Uterus (tissue), 4 donors: ENCODE measurements at places on chromosomes 2 and 18.

DNA sequence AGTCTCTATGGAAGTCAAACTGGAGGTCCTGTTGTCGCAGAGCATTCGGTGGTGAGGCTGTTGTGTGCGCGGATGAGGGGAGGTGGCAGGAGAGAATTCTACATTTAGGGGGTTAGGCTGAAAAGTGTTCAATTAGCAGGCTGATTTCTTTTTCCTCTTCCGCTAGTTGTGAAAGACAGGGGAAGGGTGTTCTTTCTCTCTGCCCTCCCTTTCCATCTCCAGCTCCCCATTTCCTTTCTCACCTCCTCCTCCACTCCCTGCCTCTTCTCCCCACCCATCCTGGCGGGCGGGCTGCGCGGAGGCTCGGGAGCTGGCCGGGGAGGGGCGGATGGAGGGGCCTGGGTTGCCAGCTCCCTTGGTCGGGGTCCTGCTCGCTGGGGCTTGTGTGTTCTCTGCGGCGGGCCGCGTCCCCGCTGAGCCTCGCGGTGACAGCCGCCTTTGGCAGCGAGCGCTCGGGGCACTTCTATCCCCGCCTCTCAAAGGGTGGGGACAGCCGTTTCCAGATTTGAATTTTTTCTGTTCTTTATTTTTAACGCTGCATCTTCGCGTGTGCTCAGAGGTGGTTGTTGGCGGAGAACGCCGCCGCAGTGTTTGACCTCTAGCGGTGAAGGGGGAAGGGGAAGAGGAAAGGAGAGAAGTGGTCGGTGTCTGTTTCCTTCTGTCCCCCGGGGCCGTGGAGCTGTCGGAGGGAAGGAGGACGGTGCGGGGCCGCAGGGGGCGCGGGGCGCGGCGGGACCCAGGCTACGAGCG is 3.6 kb downstream of the SOX11 start:
- no peak for DNase-seq

DNA sequence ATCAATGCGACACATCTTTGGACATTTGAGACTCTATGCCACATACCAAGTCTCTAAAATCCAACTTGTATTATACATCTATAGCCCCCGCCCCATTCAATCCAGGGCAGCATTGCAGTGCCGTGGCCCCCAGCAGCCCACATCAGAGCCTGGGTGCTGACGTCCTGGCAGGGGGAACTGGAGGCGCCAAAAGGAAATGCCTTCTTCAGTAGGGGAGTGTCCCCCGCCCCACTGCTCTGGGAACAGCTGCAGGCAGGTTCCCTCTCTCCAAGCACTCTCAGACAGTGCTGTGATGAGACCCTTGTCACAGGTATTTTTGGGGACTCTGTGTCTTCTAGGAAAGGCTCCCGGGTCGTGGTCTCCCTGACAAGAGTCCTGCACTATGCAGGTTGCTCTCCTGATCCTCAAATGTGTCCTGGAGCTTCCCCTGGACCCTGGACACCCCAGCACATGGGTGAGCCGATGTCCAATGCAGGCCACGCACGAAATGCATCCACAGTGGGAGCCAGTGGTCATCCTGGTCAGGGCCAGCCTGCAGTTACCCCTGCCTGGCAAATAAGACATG is 188.7 kb downstream of the RTP5 start:
- no peak for DNase-seq

DNA sequence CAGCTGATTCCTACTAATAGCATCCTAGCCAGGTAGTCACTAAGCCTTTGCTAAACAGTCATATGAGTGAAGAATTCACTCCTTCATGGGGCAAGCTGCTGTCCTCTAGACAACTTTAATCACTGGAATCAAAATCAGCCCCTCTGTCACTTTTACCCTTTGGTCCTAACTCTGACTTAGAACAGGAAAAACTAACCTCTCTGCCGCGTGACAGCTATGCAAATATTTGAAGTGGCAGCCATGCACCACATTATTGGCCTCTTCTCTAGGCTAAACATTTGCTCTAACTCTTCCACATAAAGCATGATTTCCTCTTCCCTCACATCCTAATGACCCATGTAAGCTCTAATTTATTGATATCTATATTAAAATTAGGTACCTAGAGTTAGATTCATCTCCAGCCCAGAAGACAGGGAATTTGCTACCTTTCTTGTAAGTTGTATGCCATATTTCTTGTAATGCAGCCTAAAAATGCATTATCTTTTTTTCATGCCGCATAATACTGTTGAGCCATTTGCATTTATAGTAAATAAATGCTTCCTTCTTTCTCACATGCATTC is 12.8 kb upstream of the ONECUT2 start:
- DNase-seq: no peak

DNA sequence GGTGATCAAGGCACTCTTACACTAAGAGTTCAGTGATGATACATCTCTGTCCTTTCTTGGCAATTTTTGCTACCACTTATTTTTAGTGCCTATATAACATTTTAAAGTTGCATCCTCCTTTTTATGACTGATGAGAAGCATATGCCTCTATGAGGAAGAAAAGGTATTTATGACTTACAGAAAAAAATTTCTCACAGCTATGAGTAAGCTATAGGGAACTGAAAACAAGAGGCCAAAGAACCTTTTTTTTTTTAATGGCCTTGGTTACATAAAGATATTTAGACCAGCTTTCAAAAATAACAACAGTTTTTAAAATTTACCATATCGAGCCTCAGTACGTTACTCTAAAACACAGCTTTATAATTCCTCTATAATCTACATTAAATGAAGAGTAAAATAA is 21.3 kb downstream of the MBD5 start:
- no peak for DNase-seq

DNA sequence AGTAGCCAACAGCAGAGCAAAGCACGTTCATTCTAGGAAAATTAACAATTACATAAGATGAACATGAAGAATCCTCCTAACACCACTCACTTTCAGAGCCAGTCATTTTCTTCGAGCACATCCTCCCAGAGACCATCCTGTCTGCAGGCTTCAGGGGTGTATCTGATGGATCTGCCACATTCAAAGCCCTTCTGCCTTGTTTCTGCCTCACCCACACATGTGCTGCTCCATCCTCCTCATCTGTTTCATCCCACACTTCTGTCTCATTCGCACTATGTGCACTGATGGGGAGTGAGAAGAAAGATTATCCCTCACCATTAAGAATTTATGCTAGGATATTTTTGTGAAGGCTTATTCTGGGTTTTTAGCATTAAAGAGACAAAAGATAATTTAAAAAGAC is 287.9 kb upstream of the PKDCC start:
- DNase-seq: no peak

DNA sequence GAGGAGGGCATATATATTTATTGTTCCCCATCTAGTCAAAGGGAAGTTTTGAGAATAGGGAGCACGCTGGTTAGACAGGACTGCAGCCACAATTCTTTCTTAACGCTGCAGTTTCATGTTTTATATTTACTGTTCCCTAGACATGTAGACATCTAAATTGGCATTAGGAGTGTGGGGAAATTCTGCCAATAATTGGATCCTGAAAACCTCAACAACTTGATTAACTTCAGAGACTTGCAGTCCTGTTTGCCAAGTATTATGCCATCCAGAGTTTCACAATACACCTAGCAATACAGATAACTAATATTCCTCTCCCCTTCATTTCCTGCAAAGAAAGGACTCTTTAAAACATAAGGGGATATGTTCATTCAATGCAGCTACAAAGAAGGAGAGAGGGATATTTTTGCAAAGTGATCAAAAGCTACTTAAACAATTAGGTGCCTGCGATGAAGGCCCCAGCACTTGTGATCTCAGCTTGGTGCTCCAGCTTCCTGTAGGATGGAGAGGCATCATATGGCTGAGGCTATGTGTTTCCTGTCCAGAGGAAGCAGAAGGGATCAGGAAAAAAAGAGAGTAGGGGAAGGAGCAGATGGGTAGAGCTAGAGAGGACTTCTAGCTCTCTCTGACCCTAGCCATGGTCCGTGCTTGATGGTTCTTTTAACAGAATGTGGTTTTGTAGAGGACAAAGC is 264.4 kb downstream of the MTX2 start:
- no peak for DNase-seq

- DNase-seq: no peak
Observed at GRCh38 chr2:98901291-98901690, 34.7 kb downstream of the CRACDL start.

GRCh38 chr2:118049816-118050140 is 35.9 kb upstream of the CCDC93 start:
- DNase-seq: no peak

DNA sequence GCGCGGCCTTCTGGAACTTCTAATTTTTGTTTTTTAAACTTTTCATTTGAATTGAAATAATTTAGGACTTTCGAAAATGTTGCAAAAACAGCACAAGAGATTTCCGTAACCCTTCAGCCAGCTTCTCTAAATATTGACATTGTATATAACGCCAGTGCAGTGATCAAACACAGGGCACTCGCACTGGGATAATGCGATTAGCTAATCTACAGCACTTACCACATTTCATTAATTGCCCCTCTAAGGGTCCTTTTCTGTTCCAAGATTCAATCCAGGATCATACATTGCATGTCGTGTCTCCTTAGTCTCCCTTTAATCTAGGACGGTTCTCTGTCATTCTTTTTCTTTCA is 343 bp upstream of the CD302 start:
- no peak for DNase-seq

DNA sequence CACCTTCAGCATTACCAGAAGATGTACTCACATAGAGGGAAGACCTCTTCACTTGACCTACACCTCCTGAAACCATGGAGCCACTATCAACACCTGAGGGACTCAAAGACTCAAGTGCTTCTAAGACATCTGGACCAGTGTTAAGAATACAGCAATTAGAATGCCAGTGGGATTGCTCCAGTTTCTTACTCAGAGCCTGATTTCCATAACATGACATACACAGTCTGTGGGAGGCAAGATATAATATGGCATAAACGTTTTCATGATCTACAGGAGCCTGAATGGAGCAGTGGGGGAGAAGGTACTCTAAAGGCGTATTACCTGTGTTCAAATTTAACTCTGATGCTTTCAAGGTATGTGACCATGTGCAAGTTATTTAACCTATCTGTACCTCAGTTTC is 57.2 kb downstream of the ZNF385B start:
- DNase-seq: no peak

DNA sequence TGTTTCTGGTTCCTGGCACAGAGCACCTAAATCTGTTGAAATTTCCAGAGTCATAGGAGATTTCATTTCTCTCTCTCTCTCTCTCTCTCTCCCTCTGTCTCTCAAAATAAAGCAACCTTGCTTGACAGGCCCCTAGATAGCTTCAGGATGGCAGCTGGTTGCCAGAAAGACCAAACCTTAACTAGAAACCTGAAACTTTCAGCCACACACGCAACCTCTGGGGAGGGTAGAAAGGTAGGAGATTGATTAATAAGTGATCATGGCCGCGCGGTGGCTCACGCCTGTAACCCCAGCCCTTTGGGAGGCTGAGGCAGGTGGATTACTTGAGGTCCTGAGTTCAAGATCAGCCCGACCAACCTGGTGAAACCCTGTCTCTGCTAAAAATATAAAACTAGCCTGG is 1885.4 kb upstream of the CELF4 start:
- DNase-seq: no peak

- no peak for DNase-seq
Observed at GRCh38 chr2:112634153-112634873, 11.4 kb upstream of the SLC20A1 start.

DNA sequence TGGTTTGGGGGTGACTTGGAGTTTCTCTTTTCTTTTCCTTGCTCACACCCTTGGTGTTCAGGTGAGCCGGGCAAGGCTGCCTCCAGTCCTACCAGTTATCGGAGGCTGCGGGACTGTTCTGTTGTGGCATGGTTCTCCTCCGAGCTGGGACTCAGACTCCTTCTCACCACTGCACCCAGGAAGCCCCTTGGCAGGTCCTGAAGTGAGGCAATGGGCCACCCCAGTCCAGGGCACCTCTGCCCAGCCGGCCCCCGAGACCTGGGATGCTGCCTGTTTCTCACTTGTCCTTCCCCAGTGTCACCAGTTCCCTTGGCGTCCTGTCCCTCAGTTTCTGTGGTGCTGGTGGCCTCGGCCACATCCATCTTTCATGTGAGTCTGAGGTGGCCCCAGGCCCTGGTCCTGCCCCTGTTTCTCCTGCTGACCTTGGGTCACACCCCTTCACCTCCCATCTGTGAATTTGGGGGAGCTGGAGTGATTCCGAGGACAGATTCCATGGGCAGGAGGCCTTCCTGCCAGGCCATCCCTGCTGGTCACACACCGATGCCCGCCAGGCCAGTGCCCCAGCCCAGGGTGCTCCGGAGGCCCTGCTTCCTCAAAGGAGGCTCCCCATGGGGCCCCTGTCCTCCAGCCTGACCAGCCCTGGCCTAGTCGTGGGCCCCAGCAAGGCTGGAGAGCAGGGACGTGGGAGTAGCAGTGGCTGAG is 6.6 kb upstream of the KLHL30 start:
- DNase-seq: no peak

DNA sequence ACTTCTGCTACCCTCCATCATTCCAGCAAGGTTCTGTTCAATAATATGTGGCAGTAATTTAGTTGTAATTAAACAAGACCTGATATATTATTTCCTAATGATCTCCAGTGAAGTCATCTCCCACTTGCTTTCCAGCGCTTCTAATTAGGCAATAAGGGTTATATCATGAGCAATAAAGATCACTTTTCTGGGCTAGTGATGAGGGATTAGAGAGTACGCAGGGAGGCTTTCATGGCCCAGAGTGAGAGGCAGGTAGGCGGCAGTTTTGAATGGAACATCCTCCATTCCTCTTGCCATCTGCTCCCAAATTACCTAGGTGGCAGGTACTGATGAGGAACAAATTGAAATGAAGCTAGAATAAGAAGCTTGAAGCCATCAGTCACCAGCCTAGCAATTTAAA is 358.1 kb upstream of the SYT4 start:
- no peak for DNase-seq
